ENCODE measurements at places on chromosomes 4 and X.

DNA sequence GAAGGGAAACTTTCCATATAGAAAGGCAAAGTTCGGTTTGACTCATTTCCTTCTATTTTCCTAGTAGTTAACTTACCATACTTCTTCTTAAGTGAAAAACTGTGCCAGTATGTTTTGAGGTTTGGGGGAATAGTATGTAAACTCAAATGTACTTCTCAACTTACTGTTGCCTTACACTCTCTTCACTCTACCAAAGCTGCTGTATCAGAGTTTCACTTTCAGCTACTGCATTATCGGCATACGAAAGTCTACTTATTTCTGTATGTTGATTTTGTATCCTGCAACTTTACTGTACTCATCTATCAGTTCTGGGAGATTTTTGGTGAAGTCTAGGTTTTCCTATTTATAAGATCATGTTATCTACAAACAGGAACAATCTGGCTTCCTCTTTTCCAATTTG is 932.7 kb downstream of the FAT4 start:
- no peak for DNase-seq

GRCh38 chr4:165813606-165814005 is 59.4 kb upstream of the TLL1 start:
- DNase-seq = no peak

DNA sequence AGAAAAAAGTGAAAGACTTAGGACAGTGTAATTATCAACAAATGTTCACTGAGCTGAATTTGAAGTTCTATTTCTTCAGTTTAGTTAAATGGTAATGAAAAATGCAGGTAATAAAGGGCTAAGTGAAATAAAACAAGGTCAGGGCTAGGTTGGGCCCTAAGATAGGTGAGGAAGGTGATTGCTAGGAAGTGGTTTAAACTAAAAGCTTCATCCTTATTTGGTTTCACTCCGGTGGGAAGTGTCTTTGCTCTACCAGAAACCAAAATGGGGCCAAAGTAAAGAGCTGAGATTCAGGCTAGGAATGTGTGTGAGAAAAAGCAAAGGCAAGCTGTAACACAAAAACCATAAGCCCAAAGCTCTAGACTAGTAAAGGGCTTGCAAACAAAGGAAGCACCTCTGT is 31.0 kb downstream of the TAB3 start:
- no peak for DNase-seq

DNA sequence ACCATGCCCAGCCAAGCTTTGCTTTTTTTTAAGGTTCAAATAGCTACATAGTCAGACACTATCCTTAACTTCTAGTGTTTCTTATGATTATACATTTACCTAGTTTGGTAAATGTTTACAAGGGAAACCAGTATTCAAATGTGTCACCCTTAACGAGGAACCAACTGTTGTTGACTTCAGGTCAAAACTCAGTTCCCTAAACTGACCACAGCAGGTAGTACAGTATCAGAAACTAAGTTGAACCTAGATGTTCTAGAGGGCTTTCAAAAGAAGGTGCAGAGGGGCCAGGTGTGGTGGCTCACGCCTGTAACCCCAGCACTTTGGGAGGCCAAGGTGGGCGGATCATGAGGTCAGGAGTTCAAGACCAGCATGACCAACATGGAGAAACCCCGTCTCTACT is 11.3 kb downstream of the GPC4 start:
- no peak for DNase-seq

GRCh38 chr4:47002580-47002979 is 9.2 kb upstream of the GABRA4 start:
- DNase-seq = no peak

DNA sequence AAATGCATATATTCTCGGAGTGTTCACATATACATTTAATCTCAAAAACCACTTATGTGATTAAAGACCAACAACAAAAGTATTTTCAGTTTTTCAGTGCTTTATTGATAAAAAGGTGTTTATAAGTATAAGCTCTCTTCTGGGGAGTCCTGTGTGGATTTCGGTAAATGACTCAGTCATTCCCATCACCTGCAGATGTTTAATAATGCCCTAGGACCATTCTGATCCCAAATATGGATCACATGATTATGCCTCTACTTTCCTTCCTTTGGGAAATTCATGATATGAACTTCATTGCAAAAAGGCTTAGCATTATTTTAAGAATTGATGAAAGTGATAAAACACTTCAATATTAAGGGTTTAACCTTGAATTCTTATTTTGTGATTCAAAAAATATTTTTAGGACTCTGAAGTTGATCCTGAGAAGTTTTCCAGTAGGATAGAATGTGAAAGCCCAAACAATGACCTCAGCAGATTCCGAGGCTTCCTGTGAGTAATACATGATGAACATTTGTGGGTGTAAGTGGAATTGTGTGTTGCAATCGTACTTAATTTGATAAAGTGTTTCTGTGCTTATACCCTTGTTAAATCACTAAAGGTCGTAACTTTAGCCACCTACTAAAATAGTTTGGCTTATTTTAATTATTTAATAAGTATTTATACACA is 40.2 kb downstream of the ATP10D start:
- DNase-seq = no peak

DNA sequence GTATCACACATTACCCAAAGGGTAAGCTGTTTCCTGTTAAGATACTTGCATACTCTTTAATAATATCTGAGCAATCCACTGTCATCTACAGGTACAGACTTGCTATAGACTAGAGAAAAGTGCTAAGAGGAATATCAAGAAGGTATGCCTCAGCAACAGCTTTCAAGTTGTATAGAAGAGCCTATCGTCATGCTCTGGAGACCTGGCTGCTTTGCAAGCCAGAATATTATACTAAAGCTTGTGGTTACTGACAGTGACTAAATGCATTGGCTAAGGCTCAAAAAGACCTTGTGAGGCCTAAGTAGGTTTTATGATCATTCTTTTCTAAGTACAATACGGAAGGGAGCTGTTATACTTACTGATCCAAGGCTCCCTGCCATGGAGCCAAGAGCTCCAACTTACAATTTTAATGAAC is 11.3 kb downstream of the LAMP2 start:
- no peak for DNase-seq

DNA sequence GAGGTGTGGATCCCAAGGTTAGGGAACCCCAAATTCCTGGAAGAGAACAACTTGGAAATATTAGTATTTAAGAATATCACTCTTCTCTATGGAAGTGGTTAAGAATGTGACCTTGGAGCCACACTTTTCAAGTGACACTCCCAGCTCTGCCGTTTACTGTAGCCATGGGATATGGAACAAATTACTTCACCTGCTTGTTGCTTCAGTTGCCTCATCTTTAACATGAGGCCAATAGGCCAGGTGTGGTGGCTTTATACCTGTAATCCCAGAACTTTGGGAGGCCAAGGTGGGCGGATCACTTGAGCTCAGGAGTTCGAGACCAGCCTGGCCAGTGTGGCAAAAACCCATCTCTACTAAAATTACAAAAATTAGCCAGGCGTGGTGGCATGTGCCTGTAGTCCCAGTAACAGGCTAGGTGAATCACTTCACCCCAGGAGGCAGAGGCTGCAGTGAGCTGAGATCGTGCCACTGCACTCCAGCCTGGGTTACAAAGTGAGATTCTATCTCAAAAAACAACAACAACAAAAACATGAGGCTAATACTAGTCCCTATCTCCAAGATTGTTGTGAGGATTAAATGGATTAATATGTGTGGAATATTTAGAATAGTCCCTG is 13.0 kb downstream of the IL13RA1 start:
- no peak for DNase-seq

- no peak for DNase-seq
These were observed 224.0 kb upstream of the HHIP start for GRCh38 chr4:144421839-144422565.

- DNase-seq = no peak
These were observed 6.2 kb upstream of the HPSE start for GRCh38 chr4:83340692-83341343.
